Posterior cingulate gyrus (tissue), 11 donors: ENCODE measurements at places on chromosomes 1 and 21.

DNA sequence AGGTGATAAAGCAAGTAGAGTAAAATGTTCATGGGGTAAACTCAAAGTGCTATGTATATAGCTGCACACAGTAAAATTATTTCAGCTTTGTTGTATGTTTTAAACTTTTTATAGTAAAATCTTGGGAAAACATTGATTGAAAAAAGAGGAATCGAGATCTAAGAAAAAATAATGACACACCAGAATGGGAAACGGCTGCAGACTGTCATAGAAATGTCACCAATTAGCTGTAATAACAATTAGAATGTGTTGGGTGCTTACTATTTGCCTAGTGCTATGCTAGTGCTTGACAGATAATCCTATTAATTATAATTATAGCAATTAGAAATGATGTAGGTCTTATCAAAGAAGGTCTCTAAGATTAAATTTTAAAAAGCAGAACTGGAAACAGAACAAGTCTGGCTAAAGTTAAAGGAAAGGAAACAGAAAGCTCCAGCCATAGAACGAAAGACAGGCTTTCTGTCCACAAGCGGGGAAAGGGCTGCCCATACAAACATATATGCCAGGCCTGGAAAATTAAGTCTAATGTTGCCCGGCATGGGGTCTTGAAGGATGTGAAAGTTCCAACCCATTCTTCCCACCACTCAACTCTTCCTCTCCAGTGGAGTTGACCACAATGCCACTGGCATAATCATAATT is 5.0 kb downstream of the PCNX2 start:
- no peak for DNase-seq

DNA sequence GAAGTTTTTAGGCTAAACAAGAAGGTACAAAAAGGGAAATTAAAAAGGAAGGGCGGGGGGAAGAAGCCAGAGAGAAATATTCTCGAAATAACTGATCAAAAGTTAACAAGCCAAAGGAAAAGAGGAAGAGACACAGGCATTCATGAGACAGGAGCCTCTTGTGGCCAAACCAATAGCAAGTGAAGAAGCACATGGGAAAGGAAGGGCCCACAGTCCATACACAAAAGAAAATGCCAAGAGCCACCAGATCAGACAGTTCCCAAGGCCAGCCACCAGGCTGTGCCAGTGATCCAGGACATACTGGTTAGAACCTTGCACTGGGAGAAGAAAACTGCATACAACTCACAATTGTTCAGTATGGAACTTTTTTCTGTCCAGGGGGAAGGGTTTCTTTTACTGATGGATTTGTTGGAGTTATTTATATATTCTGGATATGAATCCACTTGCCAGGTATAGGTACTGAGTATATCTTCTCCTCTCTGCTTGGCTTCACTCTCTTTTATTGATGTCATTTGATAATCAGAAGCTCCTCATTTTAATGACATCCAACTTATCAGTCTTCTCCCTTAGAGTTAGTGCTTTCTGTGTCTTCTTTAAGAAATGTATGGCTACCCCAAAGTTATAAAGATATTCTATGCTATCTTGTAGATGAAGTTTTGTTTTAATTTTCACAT is 76.8 kb downstream of the CD46 start:
- no peak for DNase-seq

DNA sequence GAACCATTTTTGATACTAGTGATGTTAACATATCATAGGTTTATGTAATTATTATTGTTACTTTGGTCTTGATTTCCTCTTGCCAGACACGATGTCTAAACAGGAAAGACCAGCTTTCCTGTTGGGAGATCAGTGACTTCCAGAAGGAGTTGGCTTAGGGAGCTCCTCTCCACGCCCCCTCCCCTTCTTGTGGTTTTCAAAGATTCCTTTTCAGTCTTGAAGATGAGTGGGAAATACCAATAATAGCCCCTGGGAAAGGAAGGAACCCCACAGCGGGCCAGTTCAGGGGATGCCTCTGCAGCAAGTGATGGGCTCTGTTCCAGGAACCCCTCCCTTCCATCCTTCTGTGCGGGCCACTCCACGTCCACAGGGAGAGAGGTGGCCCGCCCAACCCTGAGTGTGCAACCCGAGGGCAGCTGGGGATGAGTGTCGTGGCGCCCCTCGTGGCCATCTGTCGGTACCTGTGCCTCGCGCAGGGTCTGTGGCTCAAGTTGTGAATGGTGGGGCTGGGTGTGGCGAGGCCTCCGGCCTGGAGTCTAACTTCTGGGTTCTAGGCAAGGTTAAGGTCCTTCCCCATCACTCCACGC is 65.7 kb downstream of the TLR5 start:
- no peak for DNase-seq

- no peak for DNase-seq
Measured at GRCh38 chr1:85449356-85449755, 15.6 kb downstream of the DDAH1 start.

DNA sequence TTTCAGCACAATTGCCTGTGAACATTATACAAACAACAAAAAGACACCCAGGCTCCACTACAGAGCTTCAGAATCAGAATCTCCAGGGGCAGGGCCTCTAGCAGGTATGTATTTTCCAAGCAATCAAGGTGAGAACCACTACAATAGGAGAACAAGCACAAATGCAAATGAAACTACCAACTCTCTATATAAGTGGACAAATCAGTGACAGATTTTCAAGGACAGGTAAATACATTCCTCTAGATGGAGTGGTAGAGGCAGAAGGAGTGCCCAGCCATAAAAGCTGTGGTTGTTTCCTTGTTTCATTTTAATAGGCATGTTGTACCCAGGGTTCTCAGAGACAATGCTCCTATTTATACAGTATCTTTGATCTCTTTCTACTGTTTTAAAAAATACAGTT is 20.1 kb upstream of the CCDC17 start:
- DNase-seq, result no peak

DNA sequence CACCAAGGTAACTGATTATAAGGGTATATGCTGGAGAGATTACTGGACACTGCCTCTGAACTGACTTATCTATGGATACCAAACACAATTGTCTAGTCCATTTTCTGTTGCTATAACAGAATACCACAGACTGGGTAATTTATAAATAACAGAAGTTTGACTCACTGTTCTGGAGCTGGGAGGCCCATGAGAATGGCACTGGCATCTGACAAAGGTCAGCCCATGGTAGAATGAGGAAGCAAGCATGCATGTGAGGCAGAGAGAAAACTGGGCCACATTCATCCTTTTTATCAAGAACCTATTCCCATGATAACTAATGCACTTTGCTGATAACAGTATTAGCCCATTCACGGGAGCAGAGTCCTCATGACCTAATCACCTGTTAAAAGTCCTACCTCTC is 37.4 kb downstream of the FCER1A start:
- DNase-seq, result no peak

- no peak for DNase-seq
Measured at GRCh38 chr1:61539720-61540462, 185.1 kb downstream of the TM2D1 start.

GRCh38 chr21:34814529-34814951 is 145.7 kb downstream of the CLIC6 start:
- no peak for DNase-seq

- no peak for DNase-seq
Measured at GRCh38 chr1:157880621-157881020, 39.0 kb upstream of the CD5L start.

DNA sequence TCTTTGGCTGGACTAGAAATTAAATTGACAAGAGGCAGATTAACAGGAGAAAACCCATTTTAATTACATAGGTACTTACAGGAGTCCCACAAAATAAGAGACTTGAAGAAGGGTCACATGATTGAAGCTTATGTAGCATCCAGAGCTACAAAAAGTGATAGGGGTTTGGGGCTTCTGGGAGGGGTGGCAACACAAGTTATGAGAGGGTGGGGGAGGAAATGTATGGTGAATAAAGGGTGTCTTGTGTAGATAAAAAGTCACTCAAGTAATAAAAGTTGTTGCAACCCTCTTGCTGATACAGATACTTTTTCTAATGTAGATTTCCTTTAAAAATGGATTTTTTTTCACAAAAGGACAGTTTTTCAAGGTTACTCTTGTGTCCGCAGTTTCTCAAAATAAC is 24.0 kb downstream of the USP25 start:
- no peak for DNase-seq

DNA sequence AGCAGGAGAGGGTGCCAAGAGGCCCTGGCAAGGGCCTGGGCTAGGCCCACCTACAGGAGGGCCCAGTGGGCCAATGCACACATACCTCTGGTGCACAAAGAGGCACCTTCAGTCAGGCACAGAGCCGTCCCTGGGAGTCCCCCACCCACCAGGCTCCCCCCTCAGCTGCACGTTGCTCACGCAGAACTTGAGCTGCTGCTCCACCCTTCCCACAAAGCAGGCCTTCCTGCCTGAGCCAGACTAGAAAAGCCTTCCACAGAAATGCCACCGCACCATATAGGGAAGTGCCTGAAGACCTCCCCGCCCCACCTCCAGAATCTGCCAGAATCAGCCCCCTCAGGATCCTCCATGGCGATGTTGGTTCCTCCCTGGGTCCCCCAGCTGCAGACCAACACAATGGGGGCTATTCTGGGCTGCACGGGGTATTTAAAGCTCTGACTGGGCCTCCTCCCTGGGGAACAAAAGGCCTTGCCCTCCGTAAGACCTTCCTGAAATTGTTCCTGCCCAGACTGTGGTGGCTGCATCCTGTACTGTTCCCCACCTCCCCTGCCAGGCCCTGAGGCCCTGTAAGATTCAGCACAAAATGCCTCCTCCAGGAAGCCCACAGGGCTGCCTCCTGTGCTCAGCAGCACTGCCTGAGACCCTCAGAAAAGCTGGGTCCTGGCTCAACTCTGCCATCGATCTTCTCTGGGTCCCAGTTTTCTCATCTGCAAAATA is 27.2 kb downstream of the HSPG2 start:
- no peak for DNase-seq

GRCh38 chr1:109826930-109827349 is 63.2 kb upstream of the EPS8L3 start:
- no peak for DNase-seq

DNA sequence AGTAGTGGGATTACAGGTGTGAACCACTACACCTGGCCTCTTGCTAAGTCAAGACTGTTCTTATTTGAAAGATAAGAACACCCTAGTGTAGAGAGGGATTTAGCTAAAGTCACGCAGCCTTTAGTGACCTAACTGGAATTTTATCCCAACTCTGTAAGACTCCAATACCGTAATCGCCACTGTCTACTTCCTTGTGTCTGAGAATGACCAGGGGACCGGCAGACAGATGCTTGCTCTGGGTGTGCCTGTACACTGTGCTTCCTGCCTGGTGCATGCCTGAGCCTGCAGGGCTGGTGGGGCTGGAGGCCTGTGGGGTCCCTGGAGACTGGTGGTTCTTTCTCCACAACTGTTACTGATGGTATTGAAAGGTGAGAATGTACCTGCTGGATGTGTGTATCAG is 15.3 kb downstream of the MFSD2A start:
- no peak for DNase-seq

- DNase-seq, result no peak
Measured at GRCh38 chr1:63269571-63269970, 52.8 kb upstream of the FOXD3 start.

GRCh38 chr1:161192476-161193465 is 6.1 kb downstream of the ADAMTS4 start:
- peak; percentile 74 for DNase-seq

- DNase-seq, result no peak
Measured at GRCh38 chr1:96509951-96510350, 211.6 kb upstream of the PTBP2 start.

DNA sequence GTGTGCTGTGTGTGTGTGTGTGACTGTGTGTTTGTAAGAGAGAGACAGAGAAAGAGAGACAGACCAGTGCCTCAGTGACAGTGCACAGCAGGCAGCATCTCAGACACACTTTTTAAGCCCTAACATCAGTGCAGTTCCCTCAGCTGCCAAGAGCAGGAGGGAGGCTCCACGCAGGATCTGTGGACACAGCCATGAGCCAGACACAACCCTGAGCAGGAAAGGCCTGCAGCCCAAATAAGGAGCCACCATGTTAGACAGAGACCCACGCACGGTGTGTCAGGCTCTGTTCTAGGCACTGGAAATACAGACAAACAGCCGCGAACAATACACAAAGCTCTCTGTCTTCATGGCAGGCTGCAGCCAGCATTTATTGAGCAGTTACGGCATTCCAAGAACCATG is 445.5 kb downstream of the MATN1 start:
- DNase-seq, result no peak

DNA sequence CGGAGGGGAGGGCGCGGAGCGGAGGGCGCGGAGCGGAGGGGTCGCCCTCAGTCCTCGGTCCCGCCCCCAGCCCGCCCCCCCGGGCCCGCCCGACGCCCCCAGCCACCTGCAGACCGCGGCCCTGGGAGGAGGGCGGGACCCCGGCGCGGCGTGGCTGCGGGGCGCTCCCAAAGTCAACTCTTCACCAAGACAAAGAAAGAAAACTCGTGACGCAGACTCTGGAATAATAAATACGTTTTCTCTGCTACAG is 1.2 kb downstream of the HES4 start:
- no peak for DNase-seq

DNA sequence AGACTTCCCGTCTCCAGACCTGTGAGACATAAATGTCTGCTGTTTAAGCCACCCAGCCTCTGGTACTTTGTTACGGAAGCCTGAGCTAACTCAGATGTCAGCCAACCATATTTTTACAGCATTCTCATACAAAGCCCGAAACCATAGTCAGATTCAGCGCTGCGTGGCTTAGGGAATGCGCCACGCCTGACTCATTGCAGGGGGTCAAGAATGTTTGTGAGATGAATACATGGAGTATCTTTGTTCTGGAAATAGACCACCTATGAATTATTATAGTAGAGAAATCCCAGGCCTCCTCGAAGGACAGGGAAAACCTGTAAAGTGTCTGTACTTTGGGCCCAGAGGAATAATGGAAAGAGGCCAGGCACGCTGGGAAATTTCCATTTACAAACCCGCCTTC is 434.8 kb downstream of the CAMTA1 start:
- no peak for DNase-seq

DNA sequence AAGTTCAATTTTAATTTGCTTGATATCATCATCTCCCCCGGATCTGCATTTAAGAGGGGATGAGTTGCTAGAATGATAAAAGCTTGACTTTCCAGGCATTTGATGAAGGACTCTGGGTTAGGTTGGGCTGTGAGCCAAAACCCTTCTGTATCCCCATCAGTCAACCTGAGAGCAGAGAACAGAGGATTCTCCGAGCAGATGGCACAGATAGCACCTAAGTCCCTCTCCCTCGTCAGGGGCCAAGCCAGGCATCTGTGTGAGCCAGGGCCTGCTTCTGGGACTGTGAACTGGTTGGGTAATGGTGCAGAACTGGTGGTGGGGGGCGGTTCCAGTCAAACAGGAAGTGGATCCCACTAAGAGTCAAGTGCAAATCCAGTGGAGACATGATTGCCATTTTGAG is 205.8 kb downstream of the TNR start:
- no peak for DNase-seq

- no peak for DNase-seq
Measured at GRCh38 chr1:224458996-224459395, 24.4 kb upstream of the WDR26 start.
